ENCODE measurements at places on chromosomes 7 and 10. TPM values are rescaled to one million over a fixed set of nuclear protein-coding genes. Genes with fewer than 3 reads are reported as not detected.
A peak's percentile ranks its signal among the peaks of the same experiment; 100 is the strongest.

C1QL3 gene
- not detected for polyA plus RNA-seq

GATA3 gene
- polyA plus RNA-seq: 45.9 TPM

DNA sequence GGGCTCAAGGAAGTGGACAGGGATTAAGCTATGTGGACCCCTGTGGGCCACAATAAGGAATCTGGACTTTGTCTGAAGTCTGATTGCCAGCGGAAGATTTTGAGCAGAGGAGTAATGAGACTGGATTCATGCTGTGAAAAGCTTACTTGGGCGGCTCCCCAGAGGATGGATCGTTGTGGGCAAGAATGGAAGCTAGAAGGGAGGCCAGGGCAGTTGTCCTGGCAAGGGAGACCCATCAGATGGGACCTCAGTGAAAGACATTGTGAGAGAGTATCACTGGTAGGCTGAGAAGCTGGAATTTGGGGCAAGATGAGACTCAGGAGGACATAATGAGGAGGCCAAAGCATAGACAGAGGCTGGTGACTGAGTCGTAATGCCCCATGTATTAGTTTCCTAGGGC lies 15.6 kb downstream of the ABCC2 start:
- DNase-seq: no peak

DNA sequence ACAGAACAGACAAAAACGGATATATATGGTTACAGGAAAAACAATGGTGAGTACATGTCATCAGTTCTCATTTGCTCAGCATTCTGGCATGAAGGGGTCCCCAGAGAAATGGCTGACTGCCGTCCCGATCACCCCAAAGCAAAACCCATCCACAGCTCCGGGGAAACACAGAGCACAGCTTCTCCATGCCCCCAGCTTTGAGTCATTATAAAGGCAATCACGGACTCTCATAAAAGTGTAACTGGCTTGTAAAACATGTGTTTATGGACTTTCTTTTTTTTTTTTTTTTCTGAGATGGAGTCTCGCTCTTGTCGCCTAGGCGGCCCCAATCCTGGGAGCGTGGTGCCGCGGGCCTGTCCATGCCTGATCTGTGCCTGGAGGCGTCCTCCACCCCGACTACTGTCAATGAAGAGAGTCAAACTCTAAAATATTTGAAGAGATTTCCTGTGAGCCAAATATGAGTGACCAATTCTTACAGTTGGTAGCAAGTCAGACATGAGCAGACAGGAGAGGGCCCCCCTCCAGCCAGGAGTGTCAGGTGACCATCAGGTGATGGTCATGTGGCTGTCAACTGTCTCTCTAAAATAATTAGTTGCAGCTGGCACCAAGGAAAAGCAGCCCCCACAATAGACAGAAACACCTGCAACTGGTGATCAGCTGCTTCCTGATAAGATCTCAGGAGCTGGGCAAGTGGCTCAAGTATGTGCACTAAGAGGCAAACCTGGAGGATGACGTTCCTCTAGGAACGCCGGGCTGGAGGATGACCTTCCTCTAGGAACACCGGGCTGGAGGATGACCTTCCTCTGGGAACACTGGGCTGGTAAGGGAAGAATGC lies 21.7 kb upstream of the NOM1 start:
- DNase-seq: no peak

- no peak for DNase-seq
These were observed 14.6 kb downstream of the AMZ1 start for GRCh38 chr7:2702594-2702957.

DNA sequence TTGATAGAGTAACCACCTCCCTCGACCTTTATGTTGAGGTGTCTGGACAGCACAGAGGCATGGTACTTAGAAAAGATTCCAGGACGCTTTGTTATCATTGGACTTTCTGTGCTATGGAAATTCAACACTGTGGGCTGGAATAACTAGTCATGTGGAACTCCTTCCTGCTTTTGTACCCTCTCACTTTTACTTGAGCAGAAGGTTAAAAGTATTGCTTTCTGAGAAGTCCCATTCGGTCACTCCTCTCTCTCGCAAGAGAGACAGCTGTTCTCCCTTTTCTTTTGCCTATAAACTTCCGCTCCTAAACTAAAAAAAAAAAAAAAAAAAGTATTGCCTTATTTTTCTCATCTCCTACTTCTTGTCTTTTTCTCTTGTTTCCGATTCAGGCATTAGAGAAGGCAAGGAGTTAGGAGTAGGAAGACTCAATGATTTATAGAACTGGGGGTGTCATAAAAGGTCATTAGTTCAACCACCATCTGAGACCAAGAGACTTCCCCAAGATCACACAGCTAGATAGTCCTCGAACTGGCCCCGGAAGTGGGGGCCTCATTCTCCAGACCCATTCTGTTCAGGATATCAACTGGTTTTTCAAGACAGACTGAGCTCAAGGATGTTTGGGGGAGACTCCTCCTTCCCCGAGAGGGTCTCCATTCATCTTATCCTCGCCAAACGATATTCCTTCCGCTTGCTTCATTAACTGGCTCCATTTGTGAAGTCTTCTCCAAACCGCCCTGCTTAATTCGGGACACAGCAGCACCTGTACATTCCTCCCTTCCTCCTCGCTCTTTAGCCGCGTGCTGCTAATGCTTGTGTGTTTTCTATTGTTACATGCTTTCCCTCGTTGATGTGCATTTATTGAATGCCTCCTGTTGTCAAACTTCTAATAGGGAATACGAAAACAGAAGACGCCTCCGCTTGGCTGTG lies 995 bp upstream of the INPP5F start:
- peak; percentile 48 for DNase-seq

DNA sequence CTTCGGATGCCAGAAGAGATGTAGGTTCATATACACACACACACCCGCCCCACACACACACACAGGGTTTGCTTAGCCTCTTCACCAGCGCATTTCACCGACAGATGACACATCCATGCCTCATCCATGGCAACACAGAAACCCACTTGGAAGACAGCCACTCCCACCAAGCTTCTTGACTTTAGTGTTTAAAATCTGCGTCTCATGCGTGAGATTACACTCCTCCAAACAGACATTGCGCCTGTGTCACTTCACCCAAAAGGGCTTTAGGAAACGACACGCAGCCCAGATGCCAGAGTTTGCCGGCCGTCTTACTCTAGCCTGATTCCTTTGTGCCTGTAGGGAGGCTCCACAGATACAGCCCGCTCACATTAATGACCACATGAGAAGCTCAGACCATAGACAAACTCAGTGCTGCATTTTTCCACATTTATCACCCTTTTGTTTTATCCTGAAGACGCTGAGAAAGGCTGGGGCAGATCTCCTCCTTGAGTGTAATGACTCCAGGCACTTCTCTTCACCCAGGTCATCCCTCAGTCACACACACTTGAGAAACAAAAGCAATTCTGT lies 73.8 kb downstream of the DIP2C start:
- no peak for DNase-seq

DNA sequence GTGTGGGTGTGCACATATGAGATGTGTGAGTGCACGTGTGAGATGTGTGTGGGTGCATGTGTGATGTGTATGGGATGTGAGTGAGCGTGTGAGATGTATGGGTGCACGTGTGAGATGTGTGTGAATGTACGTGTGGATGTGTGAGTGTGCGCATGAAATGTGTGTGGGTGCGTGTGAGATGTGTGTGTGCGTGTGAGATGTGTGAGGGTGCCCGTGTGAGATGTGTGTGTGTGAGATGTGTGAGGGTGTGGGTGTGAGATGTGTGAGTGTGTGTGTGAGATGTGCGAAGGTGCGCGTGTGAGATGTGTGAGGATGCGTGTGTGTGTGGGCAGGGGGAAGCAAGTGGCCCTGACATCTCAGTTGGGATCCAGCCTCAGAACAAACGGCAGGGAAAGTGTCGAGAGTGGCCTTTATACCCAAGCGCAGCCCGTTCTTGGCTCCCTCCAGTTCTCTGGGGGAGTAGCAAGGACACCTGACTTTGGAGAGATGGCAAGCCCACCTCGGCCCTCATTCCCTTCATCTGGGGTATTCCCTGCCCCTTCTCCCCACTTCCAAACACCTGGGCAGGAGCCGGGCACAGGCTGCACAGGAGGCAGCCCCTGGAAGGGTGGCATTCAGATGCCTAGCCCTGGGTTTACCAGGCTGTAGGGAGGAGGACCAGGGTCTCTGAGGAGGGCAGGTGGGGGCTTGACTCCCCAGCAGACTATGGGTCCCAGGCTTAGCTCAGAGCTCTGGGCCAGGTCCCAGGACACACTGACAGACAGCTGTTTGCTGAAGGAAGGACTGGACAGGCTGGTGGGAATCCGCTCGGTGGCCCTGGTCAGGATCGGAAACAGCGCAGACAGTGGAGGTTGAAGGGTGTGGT lies 31.6 kb downstream of the PPIF start:
- no peak for DNase-seq

GRCh38 chr10:96556003-96556402 lies 30.8 kb downstream of the TM9SF3 start:
- DNase-seq: peak; percentile 12

DNA sequence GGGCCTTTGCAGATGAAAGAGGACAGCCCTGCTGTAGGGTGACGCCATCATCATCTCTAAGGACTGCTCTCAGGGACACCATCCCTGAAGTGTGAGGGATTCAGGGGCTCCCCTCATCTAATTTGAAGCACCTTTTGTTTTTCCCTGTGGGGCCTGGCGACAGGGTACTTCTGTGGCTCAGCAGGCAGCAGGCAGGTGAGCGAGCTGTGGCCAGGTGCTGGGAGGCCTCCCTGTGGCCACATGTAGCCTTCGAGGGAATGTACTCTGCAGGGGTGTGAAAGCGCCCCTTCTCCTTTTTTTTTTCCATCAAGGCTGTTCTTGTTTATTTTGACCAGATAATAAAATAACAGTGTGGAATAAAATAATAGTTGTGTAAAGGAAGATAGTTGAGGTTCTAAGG lies 118.2 kb upstream of the DPP6 start:
- DNase-seq: no peak

DNA sequence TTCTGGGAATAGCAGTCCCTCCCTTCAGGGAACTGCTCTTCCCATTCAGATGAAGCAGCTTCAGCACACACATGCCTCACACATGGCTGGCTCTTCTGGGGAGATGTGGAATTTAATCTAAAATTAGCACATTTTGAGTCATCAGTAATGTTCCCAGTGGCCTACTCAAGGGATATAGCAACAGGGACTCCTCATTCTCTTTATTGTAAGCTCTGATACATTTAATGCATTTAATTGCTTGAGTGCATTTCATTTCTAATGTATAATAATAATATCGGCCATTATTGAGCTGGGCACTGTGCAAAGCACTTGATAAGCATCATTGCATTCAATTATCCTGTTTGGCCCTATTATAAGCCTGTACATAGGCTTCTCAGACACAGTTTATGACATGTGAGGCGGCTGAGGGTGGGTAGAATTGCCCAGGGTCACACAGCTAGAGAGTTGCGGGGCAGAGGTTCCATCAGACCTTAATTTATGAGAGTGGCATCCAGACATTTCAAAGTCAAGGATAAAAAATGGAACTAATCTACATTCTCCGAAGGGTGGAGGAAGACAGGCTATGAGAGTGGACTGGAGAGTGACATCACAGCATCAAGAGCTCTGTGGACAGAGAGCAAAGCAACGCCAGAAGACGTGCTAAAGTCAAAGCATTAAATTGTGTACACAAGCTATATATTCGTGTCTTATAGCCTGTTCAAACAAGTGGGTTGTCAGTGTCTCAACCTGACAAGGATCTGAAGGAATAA lies 76.8 kb downstream of the LANCL2 start:
- no peak for DNase-seq

DNA sequence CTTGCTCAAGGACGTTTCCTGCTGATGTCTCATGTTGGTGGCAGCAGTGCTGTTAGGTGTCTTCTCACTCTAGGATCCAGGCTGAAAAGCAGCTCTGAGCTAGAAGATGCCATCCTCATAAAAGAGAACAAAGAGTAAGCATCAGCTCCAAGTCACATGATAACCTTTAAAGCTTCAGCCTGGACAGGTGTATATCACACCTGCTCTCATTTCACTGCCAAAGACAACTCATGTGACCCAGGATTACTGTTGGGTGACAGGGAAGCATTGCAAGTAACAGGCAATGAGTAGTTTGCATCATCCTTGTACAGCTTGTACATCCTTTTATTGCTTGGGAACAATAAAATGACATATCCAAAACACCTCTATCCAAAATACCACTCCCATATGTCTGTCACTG lies 423.4 kb upstream of the DPP6 start:
- DNase-seq: no peak

DNA sequence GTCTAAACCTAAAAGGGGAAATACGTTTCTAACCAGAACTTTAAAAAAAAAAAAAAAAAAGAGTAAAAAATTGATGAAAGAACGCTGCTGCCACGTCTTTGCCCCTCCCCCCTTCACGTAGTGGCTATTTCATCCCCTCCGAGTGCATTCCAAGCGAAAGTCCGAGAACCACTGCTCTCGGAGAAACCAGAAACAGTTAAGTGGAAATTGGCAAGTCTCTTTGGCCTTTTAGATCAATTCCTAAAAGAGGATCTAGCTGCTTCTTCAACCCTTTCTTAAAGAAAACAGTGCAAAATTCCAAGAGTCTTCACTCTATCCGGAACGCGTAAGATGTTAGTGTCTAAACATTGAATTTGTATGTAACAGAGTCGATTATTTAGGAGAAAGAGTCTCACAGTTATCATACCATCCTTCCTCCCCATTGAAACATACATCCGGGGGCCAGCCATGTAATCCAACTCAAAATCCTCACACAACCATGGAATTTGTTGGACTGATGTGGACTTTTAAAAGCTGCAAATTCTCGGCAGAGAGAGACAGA lies 1.1 kb downstream of the P4HA1 start:
- DNase-seq: peak; percentile 92

GRCh38 chr7:80047032-80047431 lies 87.6 kb upstream of the GNAI1 start:
- no peak for DNase-seq

DNA sequence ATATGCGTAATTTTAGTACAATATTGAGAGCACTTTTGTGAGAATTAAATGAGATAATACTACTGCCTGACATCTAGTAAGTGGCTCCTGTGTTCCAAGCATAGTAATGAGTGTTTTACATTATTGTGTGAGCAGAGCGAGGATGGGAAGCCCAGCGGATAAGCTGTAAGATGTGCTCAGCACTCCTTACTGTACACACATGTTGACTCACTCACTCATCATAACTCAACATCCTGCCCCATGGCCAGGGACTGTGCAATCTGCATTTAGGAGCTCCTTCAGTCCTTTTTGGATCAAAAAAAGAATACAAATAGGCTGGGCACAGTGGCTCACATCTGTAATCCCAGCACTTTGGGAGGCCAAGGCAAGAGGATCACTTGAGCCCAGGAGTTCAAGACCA lies 72.9 kb upstream of the NEBL start:
- DNase-seq: no peak

GRCh38 chr10:13740461-13740860 lies 153.7 kb downstream of the PRPF18 start:
- peak; percentile 44 for DNase-seq

- DNase-seq: no peak
These were observed 5.6 kb upstream of the AS3MT start for GRCh38 chr10:102863660-102864059.

GRCh38 chr7:102424129-102424551 lies 9.2 kb upstream of the ORAI2 start:
- DNase-seq: peak; percentile 71

DNA sequence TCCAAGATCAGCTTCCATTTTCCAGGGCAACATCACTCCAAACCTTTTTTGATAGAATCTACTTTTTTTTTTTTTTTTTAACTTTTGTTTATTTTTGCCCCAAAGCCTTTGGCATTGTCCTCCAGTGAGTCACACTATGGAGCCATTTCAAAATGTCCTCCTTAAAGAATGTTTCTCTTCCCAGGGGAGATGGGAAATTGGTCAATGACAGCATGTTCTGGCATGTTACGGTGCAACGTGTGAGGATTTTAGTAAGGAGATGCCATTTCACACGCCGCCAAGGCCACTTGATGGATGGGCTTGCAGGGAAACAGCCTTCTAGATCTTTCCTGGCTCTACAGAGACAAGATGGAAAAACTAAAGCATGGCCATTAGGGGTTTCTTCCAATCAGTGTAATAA lies 30.7 kb upstream of the TRIL start:
- no peak for DNase-seq
